Fibroblast of upper back skin (primary cell): ENCODE measurements at places on chromosomes 6 and 20.
A peak's percentile ranks its signal among the peaks of the same experiment; 100 is the strongest.

DNA sequence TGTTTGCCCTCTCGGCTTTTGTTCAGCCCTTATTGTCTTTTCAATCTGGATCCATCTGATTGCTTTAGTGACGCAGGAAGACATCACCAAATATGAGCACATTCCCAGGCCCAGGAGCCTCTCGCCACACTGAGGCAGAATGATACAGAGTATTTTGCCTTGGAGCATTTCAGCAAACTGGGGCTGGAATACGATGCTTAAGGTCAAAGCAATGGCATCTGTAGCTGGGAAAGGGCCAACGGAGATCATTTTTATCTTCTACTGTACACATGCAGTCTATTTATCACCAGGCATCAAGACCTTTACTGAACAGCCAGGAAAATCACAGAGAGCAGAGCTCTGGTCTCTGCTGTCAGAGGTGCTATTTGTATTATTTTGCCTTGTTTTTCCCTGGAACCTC is 655.3 kb downstream of the RNF144B start:
- no peak for DNase-seq

- DNase-seq = no peak
Observed at GRCh38 chr6:83952830-83953229, 80.7 kb upstream of the MRAP2 start.

- DNase-seq = no peak
Observed at GRCh38 chr20:36317675-36318074, 11.5 kb downstream of the DLGAP4 start.

- DNase-seq = no peak
Observed at GRCh38 chr20:10129749-10130148, 88.9 kb upstream of the SNAP25 start.

DNA sequence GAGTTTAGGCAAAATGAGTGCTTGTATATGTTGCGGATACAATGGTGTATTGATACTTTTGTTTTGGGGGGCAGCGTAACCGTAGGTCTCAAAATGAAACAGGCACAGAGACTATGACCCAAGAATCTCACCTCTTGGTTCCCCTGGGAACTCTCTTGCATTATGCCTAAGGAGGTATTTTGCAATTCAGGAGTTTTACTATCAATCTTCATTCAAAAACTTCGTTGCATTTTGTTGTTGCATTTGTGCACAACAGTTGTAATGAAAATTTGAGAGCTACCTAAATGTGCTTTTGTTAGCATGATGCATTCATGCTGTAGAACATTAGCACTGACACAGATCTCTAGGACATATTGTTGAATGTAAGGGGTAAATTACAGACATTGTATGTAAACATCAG is 18.2 kb downstream of the VTA1 start:
- no peak for DNase-seq

GRCh38 chr6:116011520-116011919 is 49.2 kb downstream of the FRK start:
- no peak for DNase-seq

DNA sequence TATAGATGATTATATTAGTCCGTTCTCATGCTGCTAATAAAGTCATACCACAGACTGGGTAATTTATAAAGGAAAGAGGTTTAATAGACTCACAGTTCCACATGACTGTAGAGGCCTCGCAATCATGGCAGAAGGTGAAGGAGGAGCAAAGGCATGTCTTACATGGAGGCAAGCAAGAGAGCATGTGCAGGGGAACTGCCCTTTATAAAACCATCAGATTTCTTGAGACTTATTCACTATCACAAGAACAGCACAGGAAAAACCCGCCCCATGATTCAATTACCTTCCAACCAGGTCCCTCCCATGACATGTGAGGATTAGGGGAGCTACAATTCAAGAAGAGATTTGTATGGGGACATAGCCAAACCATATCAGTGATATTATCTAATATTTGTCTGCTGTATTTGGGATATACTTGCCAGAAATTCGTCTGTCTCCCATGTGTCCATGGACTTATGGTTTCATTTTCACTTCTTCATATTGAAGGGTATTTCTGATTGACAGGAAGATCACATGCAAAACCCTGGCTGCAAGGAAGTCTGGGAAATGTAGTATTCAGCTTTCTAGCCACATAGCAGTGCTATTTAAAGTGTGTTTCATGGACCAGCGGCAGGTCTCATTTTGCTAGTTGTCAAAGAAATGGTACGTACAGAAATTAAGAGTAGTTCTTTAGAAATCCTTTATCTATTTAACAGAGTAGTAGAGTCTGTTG is 50.5 kb upstream of the PAK5 start:
- DNase-seq = no peak

GRCh38 chr6:138609801-138610430 is 110.6 kb upstream of the NHSL1 start:
- no peak for DNase-seq

DNA sequence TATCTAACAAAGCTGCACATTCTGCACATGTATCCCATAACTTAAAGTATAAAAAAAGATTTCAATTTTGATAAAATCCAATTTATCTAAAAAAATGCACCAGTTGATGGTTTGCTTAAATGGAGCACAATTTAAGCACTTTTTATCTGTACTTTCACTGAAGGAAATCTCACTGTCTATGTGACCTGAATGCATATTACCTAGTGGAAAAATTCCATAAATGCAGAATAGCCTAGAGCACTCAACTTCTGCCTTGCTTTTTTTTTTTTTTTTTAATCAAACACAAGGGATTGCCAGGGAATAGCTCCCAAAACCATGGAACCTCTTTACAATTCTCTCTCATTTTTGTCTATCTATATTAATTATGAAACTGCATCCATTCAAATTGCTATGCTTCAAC is 80.4 kb downstream of the RFPL4B start:
- DNase-seq = no peak

- DNase-seq = no peak
Observed at GRCh38 chr20:58815448-58815847, 35.3 kb downstream of the GNAS-AS1 start.

DNA sequence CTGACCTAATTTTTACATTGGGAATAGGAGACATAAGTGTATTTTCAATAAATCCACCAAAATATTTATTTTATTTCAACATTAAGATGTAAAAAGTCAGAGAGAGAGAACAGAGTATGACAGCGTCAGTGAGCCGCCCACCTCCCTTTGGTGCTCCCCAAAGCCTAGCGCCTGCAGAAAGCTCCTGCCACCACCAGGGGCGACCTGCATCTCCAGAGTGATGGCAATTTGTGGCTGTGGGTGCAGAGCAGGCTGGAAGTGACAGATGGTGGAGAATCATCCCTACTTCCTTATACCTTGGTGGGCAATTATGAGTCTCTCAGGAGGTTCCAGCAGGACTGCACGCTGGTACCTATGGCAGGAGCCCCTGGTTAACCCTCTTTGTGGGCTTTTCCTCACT is 87.3 kb downstream of the PTPRT start:
- DNase-seq = no peak

- DNase-seq = no peak
Observed at GRCh38 chr6:148342100-148342349, 613 bp upstream of the SASH1 start.

DNA sequence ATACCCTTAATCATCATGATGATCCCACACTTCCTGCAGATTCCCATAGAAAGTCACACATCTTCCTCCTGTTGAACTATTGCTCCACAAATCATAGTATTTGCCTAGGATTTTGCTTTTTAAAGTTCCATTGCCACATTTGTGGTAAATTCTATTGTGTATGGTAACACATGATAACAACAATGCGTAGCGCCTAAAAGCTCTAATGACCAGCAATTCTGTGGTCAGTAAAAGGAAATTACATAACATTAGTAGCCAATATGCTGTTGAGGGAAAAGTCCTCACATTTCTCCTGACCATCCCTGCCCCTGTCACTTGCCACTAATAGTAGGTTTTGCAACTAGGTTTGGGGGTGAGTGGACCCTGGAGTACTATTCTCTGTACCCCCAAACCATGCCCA is 31.8 kb upstream of the PDE7B start:
- no peak for DNase-seq

- DNase-seq = no peak
Observed at GRCh38 chr6:147677647-147678046, 169.2 kb downstream of the SAMD5 start.

DNA sequence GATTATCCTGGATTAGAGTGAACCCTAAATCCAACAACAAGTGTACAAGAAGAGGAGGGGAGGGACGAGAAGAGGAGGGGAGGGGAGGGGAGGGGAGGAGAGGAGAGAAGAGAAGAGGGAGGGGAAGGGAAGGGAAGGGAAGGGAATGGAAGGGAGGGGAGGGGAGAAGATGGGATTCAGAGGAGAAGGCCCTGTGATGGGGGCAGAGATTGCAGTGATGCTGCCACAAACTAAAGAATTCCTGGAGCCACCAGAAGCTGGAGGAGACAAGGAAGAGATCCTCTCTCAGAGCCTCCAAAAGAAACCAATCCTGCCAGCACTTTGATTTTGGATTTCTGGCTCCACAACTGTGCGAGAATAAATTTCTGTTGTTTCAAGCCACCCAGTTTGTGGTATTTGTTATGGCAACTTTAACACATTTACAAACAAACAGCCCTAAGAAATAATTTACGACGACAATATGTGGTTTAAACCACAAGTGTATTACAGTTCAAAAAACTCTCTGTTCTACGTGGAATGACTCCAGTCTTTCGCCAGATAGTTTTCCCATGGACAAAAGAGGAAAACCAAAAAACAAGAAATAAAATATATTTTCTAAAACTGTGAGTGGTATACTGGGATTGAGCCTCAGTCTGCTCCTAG is 235.4 kb downstream of the HDGFL1 start:
- no peak for DNase-seq

DNA sequence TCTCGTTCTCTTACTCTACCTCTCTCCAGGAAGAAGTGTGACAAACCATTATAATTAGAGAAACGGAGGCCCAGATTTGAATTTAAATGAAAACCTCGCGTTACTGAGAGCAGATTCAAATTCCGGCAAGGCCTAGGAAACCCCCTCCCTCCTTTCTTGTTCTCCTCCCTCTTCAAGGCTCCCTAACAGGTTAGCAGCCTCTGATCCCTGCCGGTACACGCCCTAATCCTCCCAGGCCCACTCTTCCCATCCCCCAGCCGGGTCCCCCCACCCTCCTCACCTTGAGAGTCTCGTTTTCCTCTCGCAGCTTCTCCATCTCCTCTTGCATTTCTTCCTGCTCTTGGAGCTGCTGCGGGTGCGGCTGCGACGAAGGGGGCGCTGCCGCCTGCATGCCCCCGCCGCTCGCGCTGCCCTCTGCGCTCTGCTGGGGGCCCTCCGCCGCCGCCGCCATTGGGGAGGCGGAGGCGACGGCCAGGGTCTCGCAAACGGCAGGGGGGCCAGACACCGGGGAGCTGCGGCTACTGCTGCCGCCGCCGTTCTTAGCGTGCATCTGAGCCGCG is 3.8 kb downstream of the MTCL3 start:
- no peak for DNase-seq

GRCh38 chr20:18005990-18006364 is 37.2 kb downstream of the MGME1 start:
- DNase-seq = no peak

- DNase-seq = no peak
Observed at GRCh38 chr20:38215194-38216182, 45.0 kb downstream of the KIAA1755 start.

DNA sequence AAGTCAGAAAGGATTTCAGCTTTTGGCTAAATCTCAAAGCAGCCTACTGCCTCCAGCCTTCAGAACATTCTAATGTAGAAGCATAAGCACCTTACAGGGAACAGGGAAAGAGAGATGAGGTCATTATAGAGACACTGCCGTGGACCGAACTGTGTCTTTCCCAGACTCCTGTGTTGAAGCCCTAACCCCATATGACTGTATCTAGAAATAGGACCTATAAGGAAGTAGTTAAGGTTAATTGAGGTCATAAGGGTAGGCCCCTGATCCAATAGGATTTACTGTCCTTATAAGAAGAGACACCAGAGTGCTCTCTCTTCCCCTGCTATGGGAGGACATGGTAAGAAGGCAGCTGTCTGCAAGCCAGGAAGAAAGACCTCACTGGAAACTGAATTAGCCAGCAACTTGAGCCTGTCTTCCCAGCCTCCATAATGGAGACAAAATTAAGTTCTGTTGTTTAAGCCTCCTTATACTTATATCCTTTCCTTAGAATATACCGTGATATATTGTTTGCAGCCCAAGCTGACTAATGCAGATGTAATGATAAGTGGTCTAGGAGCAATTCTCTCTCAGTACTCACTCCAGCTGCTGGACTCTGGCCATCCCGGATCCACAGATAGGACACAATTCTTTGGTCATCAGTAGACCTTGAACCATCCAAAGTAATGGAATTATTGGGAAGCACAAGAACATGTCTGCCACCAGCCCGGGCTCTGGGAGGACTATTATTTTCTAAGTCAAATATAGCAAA is 71.4 kb downstream of the ALDH5A1 start:
- DNase-seq = peak; percentile 27

DNA sequence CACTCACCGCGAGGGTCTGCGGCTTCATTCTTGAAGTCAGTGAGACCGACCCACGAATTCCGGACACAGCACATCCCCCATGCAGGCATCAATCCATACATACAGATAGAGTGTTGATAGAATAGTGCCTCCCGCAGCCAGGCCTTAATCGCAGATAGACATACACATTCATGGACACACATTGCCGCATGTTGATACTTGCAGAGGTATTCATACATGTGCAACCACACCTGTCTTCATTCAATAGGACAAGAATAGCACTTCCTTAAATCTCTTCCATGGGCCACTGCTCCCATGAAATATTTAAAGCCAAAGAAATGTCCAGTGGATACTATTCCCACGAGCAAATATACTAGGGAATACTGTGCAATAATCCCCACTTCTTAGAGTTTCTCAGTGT is 170.5 kb downstream of the FRK start:
- DNase-seq = no peak

DNA sequence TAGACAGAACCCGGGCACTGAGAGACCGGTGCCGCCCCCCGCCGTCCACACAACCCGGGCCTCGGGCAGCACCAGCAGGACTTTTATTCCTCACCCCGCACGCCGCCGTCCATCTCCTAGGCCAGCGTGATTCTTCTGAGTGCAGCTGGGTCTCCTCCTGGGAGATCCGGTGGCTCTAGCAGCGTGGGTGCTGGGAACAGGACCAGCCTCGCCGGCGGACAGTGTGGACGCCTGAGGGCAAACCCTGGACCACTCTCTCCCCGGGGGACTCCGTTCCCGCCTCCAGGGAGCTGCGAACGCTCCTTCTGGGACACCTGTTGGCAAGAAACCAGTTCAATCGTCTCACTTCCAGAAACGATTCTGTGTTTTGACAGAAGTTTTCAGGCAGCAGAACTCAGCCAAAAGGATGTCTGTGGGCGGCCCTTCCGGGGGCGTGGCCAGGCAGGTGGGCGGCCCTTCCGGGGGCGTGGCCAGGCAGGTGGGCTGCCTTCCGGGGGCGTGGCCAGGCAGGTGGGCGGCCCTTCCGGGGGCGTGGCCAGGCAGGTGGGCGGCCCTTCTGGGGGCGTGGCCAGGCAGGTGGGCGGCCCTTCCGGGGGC is 130.7 kb downstream of the DLL1 start:
- DNase-seq = no peak

DNA sequence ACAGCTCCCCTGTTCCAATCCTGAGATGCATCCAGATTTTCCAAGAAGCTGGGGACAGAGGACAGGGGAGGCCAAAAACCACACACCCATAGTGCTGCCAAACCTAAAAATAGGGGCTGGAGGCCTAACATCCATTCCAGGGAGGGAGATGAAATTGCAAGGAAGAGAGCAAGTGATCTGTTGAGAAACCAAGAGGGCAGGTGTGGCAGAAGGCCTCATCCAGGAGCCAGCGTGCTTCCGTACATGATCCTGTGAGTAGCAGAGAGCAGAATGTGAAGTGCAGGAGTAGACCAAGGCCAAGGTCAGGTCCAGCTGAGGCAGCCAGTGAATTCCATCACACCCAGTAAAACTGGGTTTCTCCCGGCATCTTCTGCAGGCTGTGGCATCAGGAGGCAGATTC is 167.7 kb upstream of the RIN2 start:
- no peak for DNase-seq

- DNase-seq = no peak
Observed at GRCh38 chr20:57777911-57778310, 68.1 kb upstream of the PMEPA1 start.
